Stimulated activated CD4-positive, alpha-beta T cell treated with anti-CD3 and anti-CD28 coated beads, TNF-alpha, amount 100 ng/mL, for 1 hour (primary cell): ENCODE measurements at places on chromosomes 5 and 9.

- no peak for DNase-seq
Observed at GRCh38 chr9:127825319-127826051, 22.8 kb downstream of the FPGS start.

DNA sequence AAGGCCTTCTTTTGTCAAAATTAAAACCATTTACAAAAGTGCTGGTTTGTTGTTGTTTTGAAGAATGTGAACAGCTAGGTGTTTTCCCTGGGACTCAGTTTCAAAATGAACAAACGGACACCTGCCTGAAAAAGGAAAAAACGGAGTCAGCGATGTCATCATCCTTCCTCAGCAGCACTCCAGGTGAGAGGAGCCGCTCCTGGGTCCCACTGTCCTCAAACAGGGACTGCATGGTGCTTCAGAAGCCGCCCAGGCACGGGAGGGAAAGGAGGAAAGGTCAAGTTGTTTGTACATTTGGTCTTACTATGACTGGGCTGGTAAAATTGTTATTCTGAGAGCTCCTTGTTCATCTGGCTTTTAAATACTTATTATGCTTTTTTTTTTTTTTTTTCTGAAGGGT is 69.0 kb upstream of the ZSWIM6 start:
- DNase-seq: no peak

- no peak for DNase-seq
Observed at GRCh38 chr9:97880336-97880735, 27.3 kb downstream of the FOXE1 start.

- DNase-seq: no peak
Observed at GRCh38 chr5:113354055-113354454, 80.7 kb downstream of the TSSK1B start.

- DNase-seq: no peak
Observed at GRCh38 chr5:8691221-8691620, 822.3 kb downstream of the MTRR start.

GRCh38 chr5:173670130-173670651 is 53.7 kb upstream of the BOD1 start:
- DNase-seq: no peak

GRCh38 chr9:6354072-6354686 is 26.0 kb downstream of the TPD52L3 start:
- no peak for DNase-seq

DNA sequence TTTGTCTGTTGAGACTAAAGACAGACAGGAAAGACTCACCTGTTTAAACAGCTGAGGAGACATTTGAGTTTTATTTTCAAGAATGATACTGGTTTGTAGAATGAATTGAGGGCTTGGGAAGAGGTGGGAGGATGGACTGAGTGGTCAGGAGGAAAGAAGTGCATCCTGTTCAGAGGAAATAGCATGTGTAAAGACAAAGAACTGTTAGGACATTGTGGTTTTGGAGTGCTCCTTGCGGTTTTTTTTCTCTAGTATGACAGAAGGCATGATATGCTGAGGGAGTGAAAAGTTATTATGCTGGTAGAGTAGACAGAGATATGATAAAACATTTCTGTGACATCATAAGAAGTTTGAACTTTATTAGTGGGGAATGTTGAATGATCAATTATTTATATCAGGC is 270.7 kb upstream of the ELAVL2 start:
- DNase-seq: no peak

- no peak for DNase-seq
Observed at GRCh38 chr5:1314564-1314982, 19.7 kb upstream of the TERT start.

DNA sequence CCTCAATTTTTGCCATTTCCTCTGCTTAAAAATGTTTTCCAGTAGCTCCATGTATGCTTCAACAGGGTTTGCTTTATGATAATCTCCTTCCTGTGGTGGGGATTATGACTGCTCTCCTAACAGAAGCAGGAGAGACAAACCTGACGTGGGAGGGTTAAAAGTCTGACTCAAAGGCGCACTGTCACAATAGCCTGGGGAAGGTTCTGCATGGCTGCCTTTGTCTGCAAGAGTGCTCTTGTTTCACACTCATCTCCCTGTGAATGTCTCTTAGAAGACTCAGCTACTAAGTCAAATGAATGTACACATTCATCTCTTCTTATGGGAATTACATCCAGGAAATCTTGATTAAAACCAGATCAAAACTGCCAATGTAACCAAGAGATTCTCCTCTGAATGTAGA is 90.9 kb upstream of the MTAP start:
- no peak for DNase-seq

- DNase-seq: no peak
Observed at GRCh38 chr9:134219646-134220060, 55.3 kb upstream of the RNU6ATAC start.
